ENCODE measurements at places on chromosomes 7 and 10.

- DNase-seq: peak; percentile 33
These were observed 107.2 kb upstream of the TCF7L2 start for GRCh38 chr10:112842832-112843360.

DNA sequence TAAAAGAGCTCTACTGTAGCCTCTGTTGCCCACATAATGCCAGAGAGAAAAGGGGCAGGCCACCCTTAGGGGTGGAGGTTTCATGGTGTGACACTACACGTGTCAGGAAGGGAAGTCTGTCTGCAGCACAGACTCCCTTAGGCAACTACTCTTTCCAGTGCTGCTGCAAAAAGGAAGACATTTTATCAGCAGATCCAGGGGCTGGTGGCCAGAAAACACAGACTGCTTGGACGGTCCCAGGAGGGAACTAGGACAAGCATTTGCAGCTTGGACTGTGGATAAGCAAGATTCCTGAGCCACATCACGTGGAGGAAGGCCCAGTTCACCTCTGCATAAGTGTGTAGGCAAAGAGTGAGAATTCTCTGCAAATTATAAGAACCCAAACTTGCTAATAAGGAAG, 220.8 kb downstream of the FANK1 start:
- no peak for DNase-seq

- no peak for DNase-seq
These were observed 135.7 kb downstream of the LCOR start for GRCh38 chr10:96967847-96968246.

DNA sequence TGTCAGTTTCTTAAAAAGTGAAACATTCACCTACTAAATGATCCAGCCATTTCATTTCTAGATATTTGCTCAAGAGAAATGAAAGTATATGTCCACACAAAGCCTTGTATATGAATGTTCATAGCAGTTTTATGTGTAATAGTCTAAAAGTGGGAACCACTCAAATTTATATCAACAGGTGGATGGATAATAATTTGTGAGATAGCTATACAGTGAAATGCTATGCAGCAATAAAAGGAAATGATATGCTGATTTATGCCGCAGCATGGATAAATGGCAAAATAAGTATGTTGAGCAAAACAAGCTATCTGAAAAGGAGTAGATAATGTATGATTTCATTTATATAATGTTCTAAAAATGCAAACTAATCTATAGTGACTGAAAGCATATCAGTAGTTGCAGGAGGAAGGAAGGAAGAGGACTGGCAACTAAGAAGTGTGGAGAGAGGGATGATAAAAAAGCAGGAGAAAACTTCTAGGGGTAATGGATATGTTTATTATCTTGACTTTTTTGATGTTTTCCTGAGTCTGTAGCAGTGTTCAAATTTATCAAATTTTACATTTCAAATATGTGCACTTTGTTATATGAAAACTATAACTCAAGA, 80.6 kb downstream of the ABCB5 start:
- no peak for DNase-seq

- no peak for DNase-seq
These were observed 64.4 kb upstream of the PDGFA start for GRCh38 chr7:584122-584465.

DNA sequence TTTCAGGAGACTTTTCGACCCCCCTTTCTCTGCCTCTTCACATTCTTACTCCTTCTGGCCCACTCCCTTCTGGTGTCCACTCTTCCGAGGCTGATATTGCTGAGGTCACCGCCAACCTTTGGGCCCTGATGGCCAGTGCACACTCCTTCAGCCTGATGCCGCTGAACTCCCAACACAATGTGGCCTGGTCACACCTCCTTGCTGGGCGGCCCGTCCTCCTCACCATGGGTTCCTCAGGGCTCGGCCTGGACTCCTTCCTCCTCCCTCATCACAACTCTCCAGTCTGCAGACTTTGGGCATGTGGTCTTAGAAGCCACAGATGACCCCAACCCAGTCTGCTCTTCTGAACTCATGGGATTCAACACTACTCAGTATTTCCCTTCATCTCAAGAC, 583.0 kb upstream of the MGMT start:
- DNase-seq: no peak

DNA sequence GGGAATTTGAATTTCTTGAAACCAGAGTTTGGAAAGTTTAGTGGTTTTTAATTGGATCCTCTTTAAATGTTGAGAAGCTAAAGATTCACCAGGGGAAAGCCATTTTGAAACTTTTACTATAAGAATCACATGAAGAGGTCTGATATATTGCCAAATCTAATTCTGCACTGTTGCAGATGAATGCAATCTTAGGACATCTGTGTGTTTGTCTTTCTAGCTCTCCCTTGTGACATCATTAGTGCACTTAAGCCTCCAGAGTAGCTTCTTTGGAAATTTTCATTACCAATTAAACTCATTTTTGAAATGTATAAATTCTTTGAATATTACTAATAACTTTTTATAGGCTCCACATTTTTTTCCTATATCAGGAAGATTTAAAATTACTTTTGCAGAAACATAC, 160.2 kb downstream of the BICC1 start:
- DNase-seq: no peak

DNA sequence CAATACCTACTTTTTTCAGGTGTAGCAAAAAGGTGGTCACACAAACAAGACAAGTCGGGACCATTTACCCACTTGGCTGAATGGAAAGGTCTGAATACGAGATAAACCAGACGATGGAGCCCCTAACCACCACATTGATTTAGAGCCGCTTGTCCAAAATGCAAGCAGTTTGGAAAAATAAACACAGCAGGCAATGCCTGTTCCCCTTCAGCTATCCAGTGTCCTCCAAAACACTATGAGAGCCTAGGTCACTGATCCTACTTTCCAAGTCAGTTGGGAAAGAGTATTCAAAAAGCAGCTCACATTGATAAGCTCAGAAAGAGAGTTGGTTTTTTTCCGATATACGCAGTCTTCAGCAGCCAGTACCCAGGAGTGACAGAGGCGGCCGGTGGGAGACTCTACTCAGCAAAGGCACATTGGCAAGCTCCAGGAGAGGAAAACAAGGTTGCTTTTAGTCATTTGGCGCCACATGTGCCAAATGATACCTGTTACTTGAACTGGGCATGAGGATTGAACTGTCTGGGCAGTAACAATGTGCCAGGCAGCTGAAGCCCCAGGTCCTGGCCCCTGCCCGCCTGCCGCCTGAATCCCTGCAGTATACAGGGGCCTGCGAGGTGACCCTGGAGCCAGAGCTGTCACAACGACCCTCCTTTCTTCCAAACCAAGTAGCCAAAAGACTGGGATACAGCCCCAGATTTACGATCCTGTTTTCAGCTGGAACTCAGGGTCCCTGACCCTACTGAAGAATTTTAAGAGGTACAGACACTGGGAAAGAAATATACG, 109.8 kb downstream of the PIP4K2A start:
- no peak for DNase-seq

DNA sequence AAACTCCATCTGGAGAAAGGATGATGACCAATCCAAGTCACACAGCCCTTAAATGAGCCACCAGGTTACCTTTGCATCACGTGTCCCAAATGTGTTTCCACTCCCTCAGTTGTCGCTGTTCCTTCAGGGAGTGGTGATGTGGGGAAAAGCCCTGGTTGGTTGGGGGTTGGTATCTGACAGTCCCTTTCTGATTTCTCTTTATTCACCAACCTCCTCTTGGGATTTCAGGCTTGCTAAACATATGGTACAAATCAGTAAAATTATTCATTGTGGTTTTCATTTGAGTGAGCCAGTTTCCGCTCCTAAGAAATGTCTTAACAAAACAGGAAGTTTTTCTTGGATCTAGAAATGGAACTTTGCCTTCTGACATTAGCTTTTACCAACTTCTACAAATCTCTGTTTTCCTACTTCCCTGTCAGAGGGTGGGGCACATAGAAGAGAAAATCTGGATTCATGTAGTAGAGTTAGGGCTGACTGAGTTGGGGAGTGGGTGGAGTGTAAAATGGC, 40.0 kb upstream of the KMT2E start:
- DNase-seq: no peak

- DNase-seq: no peak
These were observed 105.3 kb downstream of the FRMD4A start for GRCh38 chr10:14225379-14225778.

- DNase-seq: no peak
These were observed 5.0 kb downstream of the CHAT start for GRCh38 chr10:49618821-49619220.

- no peak for DNase-seq
These were observed 554.4 kb downstream of the REEP3 start for GRCh38 chr10:64075604-64076003.

DNA sequence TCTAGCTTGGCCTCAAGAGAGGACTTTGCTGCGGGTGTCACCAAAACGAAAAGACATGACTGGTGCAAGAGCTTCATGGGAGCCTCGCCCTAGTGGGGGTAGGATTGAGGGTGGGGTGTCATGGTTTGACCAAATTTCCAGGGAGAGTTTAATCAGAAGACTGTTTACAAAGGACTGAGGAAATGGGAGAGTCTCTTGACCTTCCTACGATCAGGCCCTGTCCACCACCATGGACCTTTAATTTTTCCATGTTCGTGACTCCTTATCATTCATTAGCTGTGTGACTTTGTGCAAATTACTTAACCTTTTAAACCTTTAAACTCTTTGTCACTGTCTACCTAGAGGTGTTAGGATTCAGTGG, 23.0 kb downstream of the AKR1E2 start:
- no peak for DNase-seq

DNA sequence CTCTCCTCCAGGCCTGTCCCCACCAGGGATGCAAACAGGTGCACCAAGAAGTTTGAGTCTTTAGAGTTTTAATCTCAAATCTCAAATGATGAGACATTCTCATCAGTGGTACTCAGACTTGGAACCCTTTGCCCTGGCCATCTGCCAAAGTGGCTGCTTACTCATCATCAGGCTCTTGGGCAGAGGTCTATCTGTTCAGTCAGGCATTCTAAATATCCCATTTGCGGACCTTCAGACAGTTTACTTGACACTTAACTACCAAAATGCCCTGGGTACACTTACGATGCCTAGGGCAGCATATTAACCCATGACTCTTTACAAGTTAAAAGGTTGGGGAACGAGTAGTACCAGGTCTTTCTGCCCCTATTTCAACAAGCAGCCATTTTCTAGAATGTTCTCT, 61.2 kb upstream of the YAE1 start:
- DNase-seq: no peak

GRCh38 chr10:94423627-94424026, 21.3 kb downstream of the TBC1D12 start:
- DNase-seq: no peak

- peak; percentile 32 for DNase-seq
These were observed 43.6 kb upstream of the KLF6 start for GRCh38 chr10:3828404-3829155.

- no peak for DNase-seq
These were observed 40.9 kb downstream of the UBN2 start for GRCh38 chr7:139271718-139272628.

GRCh38 chr10:15570738-15571339, 148.9 kb downstream of the ITGA8 start:
- DNase-seq: no peak

GRCh38 chr7:70668606-70669358, 463.2 kb upstream of the GALNT17 start:
- no peak for DNase-seq

DNA sequence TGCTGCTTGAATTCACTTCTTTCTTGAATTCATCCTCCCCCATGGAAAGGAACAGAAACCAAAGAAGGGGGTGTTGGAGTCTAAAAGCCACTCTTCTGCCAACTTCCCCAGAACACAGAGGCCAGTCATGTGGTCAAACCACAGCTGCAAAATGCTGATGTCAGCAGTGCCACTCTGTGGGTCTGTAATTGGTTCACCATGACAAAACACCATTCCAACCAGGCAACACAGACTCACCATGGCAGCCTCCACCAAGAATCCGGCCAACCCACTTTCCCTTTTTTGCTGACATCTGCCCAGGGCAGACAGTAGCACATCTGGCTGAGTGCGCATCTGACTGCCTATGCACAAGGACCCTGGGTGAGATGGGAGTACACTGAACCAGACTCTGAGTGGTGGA, 16.8 kb downstream of the OSBPL3 start:
- DNase-seq: peak; percentile 88

GRCh38 chr10:95865814-95866466, 41.8 kb upstream of the CC2D2B start:
- no peak for DNase-seq

- no peak for DNase-seq
These were observed 7.9 kb downstream of the COBL start for GRCh38 chr7:51308696-51309095.

- no peak for DNase-seq
These were observed 60.9 kb downstream of the SPOCK2 start for GRCh38 chr10:72027498-72027897.

GRCh38 chr10:10658172-10658785, 359.4 kb upstream of the CELF2 start:
- DNase-seq: peak; percentile 6

DNA sequence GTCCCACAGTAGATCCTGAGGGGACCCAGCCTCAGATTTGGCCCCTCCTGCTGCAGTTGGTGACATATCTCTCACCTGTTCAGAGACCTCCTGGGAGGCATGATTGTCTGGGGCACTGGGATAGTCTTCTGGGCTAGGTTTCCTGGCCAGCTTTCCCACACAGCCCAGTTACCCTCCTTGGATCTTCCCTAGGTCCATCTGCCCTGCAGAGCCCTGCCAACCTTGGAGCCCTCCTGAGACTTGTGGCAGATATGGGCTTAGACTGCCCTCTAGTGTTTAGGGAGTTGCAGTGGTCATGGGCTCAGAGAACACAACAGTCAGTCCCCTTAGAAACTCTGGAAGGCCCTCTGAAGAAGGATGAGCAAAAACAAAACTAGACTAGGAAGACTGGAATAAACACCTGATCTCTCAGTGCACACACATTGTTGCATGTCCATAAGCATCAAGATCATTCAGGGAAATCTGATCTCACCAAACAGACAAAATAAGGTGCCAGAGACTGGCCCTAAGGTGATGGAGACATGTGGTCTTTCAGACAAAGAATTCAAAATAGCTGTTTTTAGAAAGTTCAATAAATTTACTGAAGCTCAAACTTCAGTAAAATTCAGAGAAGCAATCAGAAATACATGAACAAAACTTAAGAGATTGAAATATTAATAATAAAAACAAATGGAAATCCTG, 324.6 kb downstream of the ATRNL1 start:
- peak; percentile 67 for DNase-seq

DNA sequence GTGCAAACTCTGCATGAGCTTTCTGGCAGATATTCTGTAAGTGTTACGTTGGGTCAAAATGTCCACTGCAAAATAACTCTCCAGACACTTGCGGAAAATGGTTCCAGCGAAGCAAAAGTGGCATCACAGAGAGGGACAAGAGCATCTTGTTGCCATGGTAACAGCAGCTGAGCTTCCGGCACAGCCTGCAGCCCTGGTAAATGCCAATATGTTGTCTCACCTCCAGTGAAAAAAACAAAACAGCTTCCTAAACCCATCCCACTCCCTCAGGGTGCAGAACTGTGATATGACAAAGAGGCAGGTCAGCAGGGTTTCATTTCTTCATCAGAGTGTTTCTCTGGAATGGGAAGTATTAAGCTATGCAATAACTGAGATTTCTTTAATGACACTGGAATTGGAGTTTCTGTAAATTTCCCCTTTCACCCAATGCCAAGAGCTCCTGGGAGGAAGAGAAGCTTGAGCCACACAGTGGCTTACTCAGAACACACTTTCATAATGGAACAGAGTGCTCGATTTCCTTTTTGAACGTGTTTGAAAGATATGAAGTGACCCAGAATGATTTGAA, 65.6 kb downstream of the FOXI2 start:
- DNase-seq: no peak

Measured in NB4 (cell line).